ENCODE measurements at places on chromosomes 5 and 9. TPM values are rescaled to one million over a fixed set of nuclear protein-coding genes. Genes with fewer than 3 reads are reported as not detected.

DNA sequence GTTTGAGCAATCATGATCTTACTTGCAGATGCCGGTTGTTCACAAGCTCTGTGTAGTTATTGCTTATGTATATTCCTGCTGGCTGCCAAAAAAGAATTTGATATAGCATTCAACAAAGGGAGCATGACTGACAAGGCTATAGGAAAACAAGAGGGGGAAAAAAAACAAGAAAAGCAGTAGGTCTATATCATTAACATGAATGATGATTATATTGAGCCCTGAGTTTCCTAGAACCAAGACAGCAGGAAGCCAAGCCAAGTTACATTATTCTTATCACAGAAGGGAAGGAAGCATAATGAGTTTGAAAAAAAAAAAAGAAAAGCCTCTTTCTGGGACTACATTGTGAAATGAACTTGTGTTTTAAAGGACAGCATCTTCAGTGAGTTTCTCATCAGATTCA lies 41.0 kb downstream of the TSTD2 start:
- no peak for DNase-seq

DNA sequence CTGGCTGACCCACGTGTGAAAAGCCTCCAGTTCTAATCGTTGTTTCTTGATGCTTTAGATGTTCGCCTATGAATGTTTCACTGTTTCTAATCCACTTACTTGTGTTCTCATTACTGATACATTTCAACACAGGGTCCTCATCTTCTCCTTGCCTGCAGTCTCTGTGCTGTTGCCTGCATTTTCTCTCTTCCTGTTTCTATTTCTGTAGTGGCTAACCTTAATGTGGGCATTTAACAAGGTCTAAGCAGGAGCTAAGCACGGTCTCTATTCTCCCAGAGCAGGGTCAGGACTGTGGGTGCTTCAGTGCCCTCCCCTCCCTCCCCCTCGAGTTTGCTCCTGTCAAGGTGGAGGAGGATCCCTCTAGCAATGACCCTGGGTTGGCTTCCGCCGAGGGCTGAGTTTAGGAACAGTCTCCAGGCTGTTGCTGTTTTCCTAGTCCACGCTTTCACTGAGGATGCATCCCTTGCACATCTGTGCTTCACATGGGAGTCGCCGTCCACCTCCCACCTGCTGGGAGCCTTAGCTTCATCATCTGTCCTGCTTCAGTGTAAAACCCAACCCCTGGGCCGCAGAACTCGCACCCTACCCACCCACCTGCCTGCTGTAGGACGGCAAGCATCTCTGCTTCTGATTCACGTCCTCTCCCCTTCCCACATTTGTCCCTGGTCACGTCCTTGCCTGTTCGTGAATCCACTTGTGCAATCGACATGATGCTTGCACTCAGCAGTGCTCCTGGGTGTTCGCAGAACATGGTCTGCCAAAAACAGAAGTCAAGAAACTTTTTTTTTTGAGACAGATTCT lies 2.4 kb upstream of the EXOC3 start:
- no peak for DNase-seq

- DNase-seq = no peak
Measured at GRCh38 chr9:14310311-14310710, 3.6 kb downstream of the NFIB start.

DNA sequence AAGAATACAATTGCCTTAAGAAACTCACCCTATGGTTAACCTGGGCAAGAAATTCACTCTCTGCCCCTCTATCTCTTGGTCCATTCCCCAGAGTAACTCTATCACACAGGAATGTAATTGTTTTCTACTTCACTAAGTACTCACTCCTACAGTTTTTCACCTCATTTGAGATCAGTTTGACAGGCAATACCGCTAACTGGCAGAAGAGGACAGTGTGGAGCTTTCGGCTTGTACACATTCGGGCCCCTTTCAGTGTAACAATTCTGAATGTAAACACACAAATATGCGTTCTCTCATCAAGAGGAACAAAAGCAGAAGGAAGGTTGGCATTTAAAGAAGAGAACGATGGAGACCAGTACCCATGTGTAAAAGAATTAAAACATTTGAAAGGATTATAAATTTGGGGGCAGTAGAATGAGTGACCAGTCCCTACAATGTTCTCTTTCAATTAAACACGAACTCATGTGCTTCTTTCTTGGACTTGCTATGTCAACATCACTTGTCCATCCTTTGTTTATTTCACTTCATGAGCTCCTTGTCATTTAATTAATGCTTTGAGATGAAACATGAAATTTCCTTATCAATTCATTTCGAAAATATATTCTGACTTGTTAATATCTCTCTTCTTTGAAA lies 188.5 kb upstream of the GRAMD2B start:
- peak; percentile 14 for DNase-seq

- DNase-seq = peak; percentile 35
Measured at GRCh38 chr5:72079288-72079687, 28.0 kb upstream of the MAP1B start.

GRCh38 chr5:71972777-71973473 lies 134.3 kb upstream of the MAP1B start:
- no peak for DNase-seq

GRCh38 chr9:84669288-84670137 lies at the start of gene NTRK2:
NTRK2 (plus strand) TSS chr9:84669729; CDS start chr9:84670749, 1,020 bp downstream.
- DNase-seq = peak; percentile 82

DNA sequence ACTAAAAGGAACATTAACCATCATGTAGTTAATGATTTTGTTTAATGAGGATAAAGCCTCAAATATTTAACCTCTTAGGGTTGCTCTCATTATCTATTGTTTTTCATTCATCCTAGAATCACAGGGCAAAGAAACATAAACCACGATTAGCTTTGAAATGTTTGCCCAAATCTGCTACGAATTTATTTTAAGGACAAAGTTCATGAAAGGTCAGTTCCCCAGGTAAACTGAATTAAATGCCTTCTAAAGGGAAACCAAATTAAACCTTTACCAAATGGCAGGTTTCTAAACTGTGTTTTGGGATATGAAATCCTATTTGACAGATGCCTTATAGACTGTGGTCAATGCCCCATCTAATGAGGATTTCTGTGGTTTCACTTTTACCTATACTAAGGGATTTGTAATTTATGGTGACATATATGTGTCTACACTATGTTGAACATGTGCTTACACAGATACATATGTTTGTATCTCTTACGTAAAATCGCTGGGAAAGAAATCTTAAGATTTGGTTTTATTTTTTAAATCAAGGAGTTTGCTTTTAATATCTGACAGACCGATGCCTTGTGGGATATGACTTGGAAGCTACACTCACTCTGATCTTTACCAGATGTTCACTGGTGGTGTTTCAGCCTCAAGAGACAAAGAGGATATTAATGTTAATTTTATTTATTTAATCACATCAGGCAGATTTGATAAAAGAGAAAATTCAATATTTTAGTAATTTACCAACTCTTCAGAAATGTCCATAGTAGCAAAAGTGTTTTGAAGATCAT lies 188.4 kb downstream of the GLIS3 start:
- DNase-seq = no peak

The GLRA1 gene
- not detected for total RNA-seq

The KIF24 gene
- 5.2 TPM for total RNA-seq

The NOP16 gene
- total RNA-seq = 44.4 TPM

The CDC20B gene
- not detected for total RNA-seq
